ENCODE measurements at places on chromosomes 2 and 18. TPM values are rescaled to one million over a fixed set of nuclear protein-coding genes. Genes with fewer than 3 reads are reported as not detected.

Gene MALL
- total RNA-seq: 22.9 TPM

Gene MARCO
- total RNA-seq: 0.43 TPM

Gene PJVK
- 2.1 TPM for total RNA-seq

Gene SERPINB10
- not detected for total RNA-seq

Gene SOWAHC
- total RNA-seq: 20.3 TPM

Gene SAG
- total RNA-seq: not detected

Gene IL1R1
- total RNA-seq: 23.5 TPM

Gene SGPP2
- not detected for total RNA-seq

Gene GPR39
- total RNA-seq: 26.8 TPM

Gene ACTR2
- total RNA-seq: 259 TPM

Gene RGPD4
- total RNA-seq: not detected

Gene SNTG2
- total RNA-seq: not detected

Gene FIGN
- not detected for total RNA-seq

Gene DYSF
- total RNA-seq: 1.7 TPM
